ENCODE measurements at places on chromosomes 16 and 17.

DNA sequence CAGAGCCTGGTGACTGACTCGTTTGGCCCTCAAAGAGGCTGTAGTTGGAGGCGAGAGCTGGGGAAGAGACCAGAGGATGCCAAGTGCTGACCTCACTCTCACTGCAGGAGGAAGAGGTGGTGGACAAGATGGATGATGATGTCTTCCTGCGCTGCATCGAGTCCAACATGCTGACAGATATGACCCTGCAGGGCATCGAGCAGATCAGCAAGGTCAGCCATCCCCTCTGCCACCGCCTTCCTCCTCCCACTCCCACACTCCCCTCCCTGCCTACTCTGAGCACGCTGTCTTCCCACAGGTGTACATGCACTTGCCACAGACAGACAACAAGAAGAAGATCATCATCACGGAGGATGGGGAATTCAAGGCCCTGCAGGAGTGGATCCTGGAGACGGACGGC lies 26.9 kb downstream of the POLR2A start:
- no peak for DNase-seq

GRCh38 chr16:1613728-1614455 lies 1.7 kb downstream of the CRAMP1 start:
- DNase-seq: peak; percentile 20

DNA sequence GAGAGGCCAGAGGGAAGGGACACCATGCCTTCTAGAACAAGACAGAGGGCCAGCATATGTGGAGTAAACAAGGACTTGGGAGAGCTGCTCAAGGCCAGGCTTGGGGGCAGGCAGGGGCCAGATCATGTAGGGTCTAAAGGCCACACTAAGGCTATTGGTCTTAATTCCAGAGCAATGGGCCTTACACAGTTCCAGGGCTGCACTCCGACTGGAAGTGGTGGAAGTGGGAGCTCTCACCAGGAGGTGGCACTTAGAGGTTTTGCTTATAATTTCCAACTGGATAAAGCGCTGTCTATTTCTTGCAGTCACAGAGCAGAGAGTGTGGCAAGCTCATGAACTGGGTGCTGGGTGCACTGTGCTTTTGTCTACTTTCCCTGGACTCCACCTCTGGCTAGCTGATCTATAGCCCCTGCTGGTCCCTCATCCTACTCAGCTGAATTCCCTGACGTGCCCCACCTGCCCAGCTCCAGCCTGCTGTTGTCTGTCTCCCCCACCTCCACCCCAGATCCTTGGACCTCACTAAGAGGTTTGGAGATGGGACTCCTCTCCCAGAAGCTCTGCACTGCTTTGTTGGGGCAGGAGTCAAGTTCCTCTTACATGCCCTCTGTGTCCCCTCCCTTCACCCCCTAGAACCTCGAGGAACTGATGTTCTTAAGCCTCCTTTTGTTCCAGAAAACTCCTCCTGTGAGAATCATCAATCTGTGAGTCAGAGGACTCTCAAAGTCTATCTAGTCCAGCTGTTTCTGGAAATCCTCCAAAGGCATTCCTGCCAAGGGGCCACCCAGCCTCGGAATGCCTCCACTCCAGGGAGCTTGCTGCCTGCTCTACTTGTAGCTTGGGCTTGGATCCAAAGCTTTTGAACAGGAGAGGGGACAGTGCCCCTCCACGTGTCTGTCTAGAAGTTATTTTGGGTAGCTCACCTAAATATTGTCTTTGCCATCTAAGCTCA lies 48.1 kb upstream of the KSR1 start:
- DNase-seq: peak; percentile 88

GRCh38 chr17:17034026-17034425 lies 8.2 kb upstream of the MPRIP start:
- DNase-seq: no peak

- DNase-seq: no peak
Measured at GRCh38 chr17:9120471-9120870, 99.2 kb downstream of the NTN1 start.

GRCh38 chr17:78344666-78345065 lies 15.2 kb downstream of the SOCS3 start:
- DNase-seq: no peak

DNA sequence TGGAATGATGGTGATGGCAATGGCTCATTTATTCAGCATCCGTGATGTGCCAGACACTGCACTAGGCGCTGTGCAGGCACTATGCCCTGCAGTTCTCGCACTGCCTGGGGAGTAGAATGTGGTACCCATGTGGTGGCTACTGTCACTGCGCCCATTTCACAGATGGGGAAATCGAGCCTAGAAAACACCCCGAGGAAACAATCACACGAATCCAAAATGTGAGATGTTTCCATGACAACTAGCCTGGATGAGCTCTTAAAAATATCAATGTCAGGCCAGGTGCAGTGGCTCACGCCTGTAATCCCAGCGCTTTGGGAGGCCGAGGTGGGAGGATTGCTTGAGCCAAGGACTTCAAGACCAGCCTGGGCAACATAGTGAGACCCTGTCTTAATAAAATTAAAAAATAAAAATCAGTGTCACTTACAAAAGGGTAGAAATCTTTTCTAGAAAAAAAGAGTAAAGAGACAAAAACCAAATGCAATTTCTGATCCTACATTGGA lies 57.9 kb upstream of the TNRC6A start:
- DNase-seq: no peak

- no peak for DNase-seq
Measured at GRCh38 chr17:44010966-44011647, 3.7 kb downstream of the TMEM101 start.

Measured in urothelium cell line (cell line).